Ureter (tissue), 1 donor: ENCODE measurements at places on chromosomes 4 and X. TPM values are rescaled to one million over a fixed set of nuclear protein-coding genes. Genes with fewer than 3 reads are reported as not detected.

PDE6B gene
- total RNA-seq = 15.1 TPM

TREX2 gene
- total RNA-seq = 2.1 TPM

NLGN4X gene
- total RNA-seq = 5.9 TPM

DNA sequence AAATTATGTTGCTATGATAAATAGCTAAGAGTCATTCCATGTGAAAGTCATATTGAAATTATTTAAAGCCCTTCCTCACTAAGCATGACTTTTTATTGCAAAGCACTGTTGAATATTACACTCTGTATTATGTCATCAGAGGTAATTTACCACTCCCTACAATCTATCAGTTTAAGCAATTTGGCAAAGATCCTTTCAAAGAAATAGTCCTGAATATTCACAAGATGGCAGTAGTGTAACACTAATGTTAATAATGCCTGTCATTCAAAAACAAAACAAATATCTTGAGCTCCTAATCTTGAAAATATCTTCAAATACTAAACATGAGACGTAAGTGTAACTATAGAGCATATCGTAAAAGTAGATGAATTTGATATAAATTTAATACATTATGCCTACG, 208.6 kb upstream of the TECRL start:
- no peak for DNase-seq

DNA sequence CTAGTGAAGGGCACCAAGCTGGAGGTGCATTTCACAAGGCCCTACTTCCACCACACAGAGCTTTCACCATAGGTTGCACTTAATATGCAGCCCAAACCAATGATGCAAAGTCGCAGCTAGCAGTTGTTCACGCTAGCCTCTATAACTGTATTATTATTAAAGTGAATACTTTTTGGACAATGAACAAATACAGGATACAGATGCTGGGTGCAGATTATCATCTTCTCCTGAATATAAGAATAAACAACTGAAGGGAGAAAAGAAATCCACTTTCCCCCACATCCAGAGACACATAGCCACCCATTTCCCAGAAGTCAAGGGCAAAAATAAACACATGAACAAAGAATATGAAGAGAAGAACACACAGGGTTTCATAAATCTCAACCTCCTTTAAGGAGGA, 107.2 kb downstream of the PRDM5 start:
- no peak for DNase-seq

GRCh38 chr4:114649908-114650307, 51.3 kb downstream of the UGT8 start:
- DNase-seq = no peak

- DNase-seq = peak; percentile 51
Observed at GRCh38 chrX:132480581-132481203, 8.1 kb downstream of the MBNL3 start.

DNA sequence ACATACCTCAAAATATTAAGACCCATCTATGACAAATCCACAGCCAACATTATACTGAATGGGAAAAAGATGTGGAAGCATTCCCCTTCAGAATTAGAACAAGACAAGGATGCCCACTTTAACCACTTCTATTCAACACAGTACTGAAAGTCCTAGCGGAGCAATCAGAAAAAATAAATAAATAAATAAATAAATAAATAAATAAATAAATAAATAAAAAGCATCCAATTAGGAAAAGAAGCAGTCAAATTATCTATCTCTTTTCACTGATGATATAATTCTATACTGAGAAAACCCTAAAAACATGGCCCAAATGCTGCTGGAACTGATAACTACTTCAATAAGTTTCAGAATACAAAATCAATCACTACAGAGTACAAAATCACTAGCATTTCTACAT, 67.5 kb downstream of the PRR32 start:
- DNase-seq = no peak

GRCh38 chr4:140315970-140316369, 57.5 kb upstream of the SCOC start:
- no peak for DNase-seq

GRCh38 chr4:124934916-124935315, 222.4 kb upstream of the ANKRD50 start:
- DNase-seq = no peak

DNA sequence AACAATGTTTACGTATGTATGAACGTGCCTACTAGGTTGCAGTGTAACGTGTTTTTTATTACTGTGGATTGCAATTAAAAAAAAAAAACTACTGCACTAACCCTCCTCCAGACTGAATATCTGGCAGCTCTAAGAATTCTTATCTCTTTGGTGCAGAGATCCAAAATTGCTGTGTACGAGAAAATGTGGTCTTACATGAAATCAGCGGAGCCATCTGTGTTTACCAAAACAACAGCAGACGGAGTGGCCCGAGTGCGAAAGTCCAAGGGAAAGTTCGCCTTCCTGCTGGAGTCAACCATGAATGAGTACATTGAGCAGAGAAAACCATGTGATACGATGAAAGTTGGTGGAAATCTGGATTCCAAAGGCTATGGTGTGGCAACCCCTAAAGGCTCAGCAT, 268.1 kb downstream of the THOC2 start:
- no peak for DNase-seq

DNA sequence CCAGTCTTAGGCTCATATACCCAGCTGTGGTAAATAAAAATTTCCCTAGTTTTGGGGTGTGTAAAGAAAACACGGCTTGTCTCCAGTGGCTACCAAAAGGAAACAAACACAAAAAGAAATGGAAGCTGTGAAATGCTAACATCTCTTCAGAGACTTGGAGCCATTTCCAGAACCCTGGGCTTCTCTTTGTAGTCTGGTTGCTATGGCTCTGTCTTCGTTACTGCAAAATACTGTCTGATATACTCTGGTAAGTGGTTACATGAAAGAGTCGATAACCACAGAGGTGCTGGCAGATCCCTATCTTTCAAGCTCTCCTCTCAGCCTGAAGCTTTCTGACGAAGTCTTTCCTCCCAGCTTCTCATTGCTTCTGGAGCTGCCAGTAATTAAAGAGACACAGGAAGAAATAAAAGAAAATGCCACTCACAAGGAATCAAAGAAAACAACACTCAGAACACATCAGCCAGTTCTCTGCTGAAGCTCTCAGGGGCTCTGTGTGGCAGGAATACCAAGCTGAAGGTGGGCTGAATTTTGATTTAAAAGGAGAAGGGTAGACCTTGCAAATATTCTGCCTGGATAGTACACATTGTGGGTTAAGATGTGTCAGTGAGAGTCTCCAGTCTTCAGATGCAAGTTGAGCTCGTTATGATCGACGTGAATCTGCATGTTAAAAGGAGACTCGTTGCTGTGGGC, 107.6 kb upstream of the FAM9C start:
- no peak for DNase-seq
